Suprapubic skin (tissue), 4 donors: ENCODE measurements at places on chromosomes 13 and 19.
A peak's percentile ranks its signal among the peaks of the same experiment; 100 is the strongest.

DNA sequence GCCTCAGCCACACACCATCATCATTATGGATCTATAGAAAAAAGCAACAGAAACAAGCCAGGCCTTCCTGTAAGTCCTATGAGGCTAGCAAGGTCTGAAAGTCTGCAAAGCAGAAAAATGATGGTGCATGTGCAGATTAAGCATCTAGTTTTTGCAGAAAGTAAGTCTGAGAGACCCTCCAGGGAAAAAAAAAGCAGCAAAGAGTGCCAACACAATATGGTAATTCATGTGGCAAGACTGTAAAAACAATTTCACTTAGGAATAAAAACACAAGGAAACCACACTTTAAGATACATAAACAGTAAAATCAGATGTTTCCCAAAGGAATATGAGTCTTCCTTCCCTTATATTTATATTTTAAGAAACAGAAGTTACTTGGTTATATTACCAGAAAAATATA, 112.3 kb upstream of the FBXL3 start:
- H3K4me3 ChIP-seq, result no peak overlapping the region
- no peaks in the 10 kb centered on the region for H3K4me1 ChIP-seq
- DNase-seq, result no peak
- H3K27me3 ChIP-seq, result no peaks in the 10 kb centered on the region

DNA sequence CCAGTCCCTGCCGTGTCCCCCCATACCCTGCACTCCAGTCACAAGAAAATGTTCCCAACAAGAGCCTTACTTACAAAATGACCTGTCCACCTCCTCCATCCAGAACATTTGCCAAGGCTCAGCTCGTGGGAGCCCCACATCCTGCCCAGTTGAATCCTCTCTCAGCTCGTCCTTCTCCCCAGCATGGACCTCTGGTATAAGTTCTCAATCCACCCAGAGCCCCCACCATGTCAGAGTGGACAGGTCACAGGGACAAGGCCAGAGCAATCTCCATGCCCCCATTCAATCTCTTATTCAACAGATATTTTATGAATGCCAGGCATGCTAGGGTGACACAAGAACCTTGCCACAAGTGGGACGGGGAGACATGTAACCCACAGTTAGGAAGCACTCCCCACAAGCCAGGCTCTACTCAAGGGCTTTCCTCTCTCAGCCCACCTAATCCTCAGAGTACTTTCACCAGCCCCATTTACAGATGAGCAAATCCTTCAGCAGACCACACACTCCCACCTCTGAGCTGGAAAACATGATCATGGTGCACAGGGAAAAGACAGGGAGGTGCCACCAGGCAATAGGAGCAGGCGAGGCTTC, 15.1 kb downstream of the DEDD2 start:
- peak overlapping the region; percentile 40 for H3K27ac ChIP-seq
- H3K4me1 ChIP-seq, result peaks cover 70% of the 10 kb centered on the region
- H3K4me3 ChIP-seq, result no peak overlapping the region

DNA sequence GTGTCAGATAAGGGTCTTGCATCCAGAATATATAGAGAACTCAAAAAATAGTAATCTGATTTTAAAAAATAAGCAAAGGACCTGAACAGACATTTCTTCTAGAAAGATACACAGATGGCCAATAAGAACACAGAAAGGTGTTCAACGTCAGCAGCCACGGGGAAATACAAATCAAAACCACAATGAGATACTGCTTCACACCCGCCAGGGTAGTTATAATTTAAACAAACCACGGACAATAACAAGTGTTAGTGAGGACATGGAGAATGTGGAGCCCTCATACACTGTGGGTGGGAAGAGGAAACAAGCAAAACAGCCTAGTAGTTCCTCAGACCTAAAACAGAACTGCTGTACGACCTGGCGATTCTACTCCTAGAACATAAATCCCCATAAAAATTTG, 26.7 kb upstream of the NAPA start:
- no peak overlapping the region for H3K4me3 ChIP-seq
- no peak for DNase-seq
- peaks cover 22% of the 10 kb centered on the region for H3K27me3 ChIP-seq
- H3K27ac ChIP-seq, result no peak overlapping the region

DNA sequence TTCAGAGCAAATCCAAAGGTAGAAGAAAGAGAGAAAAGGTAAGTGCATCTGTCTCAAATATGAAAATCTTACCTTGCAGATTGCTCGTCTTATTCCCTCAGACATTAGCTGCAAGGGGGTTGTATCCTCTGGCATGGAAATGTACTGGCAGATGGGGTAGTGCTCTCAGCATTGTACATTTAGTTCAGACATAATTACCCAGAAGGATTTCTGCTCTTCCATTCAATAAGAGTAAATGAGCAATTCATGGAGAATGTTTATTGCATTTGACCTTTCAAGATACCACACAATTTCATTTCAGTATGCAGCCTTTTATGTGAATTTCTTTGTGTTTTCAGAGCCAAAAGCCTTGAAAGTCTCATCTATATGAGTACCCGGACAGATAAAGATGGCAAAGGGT, 63.8 kb downstream of the SCEL start:
- no peak overlapping the region for H3K27ac ChIP-seq
- DNase-seq, result no peak
- H3K36me3 ChIP-seq, result no peaks in the 10 kb centered on the region
- no peaks in the 10 kb centered on the region for H3K4me1 ChIP-seq

- H3K27me3 ChIP-seq, result peaks cover 5% of the 10 kb centered on the region
- DNase-seq, result no peak
- no peaks in the 10 kb centered on the region for H3K36me3 ChIP-seq
- H3K4me3 ChIP-seq, result no peak overlapping the region
- no peaks in the 10 kb centered on the region for H3K4me1 ChIP-seq
These were observed 31.6 kb downstream of the CCL25 start for GRCh38 chr19:8084152-8084551.

DNA sequence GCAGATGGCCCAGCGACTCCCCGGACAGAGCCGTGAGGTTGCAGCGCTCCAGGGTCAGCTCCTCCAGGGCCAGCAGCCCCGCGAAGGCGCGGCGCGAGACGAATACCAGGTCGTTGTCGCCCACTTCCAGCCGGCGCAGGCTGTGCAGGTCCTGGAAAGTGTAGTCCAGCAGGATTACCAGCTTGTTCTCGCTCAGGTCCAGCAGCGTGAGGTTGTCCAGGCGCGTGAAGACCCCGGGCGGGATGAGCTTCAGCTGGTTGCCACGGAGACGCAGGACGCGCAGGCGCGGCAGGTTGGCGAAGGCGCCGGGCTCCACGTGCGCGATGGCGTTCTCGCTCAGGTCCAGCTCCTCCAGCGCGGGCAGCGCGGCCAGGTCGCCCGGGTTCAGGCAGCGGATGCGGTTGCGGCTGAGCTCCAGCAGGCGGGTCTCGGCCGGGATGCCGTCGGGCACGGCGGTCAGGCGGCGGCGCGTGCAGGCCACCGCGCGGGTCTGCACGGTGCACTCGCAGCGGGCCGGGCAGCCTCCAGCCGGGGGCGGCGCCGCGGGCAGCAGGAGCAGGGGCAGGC, 9.3 kb upstream of the PEAK3 start:
- peak overlapping the region; percentile 49 for H3K4me3 ChIP-seq
- peaks cover 4% of the 10 kb centered on the region for H3K36me3 ChIP-seq
- no peak for DNase-seq
- peaks cover 42% of the 10 kb centered on the region for H3K4me1 ChIP-seq
- peaks cover 52% of the 10 kb centered on the region for H3K27me3 ChIP-seq

DNA sequence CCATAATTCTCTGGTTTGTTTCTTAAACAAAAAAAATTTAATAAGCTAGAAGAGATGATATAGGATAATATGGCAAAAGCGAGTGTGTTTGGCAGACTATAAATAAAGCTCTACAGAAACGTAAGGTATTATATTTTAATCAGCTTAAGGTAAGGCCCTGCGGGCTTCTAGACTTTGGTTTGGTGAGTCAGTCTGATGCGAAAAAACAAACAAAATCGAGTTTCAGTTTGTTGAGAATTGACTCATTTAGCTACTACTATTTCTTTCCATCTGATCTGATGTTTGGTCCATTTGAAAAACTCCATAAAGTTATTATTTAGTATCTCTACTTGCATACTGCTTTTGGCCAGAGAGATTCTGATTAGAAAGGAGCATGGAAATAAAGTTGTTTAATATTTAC, 138.0 kb downstream of the MIPEP start:
- no peak overlapping the region for H3K27ac ChIP-seq
- no peak overlapping the region for H3K4me3 ChIP-seq
- no peaks in the 10 kb centered on the region for H3K36me3 ChIP-seq
- H3K4me1 ChIP-seq, result peaks cover 11% of the 10 kb centered on the region
- DNase-seq, result no peak
- no peaks in the 10 kb centered on the region for H3K27me3 ChIP-seq

GRCh38 chr13:38308736-38309135, 40.9 kb upstream of the UFM1 start:
- H3K4me1 ChIP-seq, result no peaks in the 10 kb centered on the region
- no peak overlapping the region for H3K4me3 ChIP-seq
- H3K27me3 ChIP-seq, result no peaks in the 10 kb centered on the region

- H3K27me3 ChIP-seq, result no peaks in the 10 kb centered on the region
- H3K4me3 ChIP-seq, result no peak overlapping the region
- DNase-seq, result no peak
- H3K27ac ChIP-seq, result no peak overlapping the region
- no peaks in the 10 kb centered on the region for H3K36me3 ChIP-seq
These were observed 47.9 kb downstream of the ZNF99 start for GRCh38 chr19:22735911-22736645.

DNA sequence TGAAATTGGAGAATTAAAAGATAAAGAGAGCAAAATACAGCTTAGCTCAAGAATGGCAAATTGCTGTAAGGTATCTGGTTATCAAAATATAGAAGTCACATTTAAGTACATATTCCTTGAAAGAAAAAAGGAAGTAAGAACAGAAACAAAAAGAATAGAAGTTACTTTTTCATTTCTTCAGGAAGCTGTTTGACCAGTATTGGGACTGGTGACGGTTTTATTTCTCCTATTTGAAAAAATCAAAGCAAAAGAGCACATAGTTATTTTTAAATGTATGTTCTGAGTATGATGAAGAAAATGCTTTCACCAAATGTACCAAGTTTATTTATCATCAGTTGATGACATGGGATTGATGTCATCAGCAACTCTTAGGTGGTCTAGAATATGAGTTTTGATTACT, 83.1 kb upstream of the OXGR1 start:
- DNase-seq, result no peak
- no peaks in the 10 kb centered on the region for H3K36me3 ChIP-seq

DNA sequence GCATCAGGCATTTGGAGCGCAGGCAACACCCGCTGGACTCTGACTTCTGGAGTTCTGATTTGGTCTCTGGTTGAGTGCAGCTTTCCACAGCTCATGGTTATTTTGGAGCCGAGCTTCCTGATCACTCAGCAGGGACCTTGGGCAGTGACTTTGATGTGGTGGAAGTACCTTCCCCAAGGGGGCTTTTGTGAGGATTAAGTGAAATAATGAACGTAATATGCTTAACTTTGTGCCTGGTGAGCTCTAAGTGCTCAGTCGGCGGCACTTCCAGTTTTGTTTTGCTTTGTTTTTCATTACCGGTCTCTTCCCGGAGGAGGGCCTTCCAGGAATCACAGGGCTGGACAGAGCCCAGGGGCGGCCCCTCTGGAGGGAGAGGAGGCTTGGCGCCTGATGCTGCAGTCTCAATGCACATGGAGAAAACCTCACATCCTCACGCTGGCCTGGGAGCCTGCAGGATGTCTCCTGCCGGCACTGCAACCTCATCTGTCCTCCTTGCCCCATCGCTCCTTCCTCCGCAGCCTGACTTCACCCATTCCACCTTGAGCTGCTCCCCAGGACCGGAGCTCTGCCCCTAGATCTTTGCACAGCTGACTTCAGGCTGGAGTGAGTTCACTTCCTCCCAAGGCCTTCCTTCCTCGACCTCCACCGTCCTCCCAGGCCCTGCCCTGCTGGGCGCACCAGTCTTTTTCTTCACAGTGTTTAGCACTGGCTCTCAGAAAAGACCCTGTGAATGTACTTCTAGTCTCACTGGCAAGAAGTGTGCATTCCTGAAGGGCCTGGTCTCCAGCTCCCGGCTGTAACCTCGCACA, 1.5 kb downstream of the PLEKHF1 start:
- H3K4me3 ChIP-seq, result peak overlapping the region; percentile 74
- H3K36me3 ChIP-seq, result no peaks in the 10 kb centered on the region
- DNase-seq, result peak; percentile 85
- H3K27me3 ChIP-seq, result no peaks in the 10 kb centered on the region
- peaks cover 84% of the 10 kb centered on the region for H3K4me1 ChIP-seq
- peak overlapping the region; percentile 85 for H3K27ac ChIP-seq

DNA sequence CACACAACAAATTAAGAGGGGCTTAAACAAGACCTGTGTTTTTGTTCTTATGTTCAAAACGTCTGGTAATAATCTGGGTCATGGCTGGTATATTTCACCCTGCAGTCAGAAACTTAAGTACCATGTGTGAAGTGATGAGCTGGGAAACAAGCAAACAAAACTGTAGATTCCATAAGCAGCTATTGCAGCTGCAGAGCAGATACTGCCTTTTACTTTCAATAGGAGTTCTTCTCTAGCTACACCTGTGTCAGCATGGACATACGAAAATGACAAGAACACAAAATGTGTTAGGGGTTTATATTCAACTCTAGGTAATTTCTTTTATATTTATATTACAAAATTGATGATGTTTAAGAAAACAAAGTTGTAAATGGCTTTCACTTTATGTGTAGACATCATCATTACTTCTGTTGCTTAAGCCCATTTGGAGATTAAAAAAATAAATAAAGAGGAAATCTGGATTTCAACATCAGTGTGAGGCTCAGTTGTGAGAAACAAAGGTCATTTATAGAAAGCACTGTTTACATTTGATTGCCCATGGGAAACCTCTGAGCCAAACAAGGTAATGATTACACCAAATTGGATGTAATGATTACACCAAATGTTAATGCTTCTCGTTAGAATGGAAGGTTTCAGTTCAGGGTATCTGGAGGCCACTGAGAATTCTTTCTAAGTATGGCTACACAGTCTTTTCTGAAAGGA, 451.0 kb upstream of the SLC10A2 start:
- no peaks in the 10 kb centered on the region for H3K27me3 ChIP-seq
- DNase-seq, result no peak

GRCh38 chr19:57708641-57709361, at the start of gene ZNF154:
Gene ZNF154 (minus strand): TSS chr19:57709204. CDS start chr19:57708971, 233 bp downstream.
- peak within 1 kb of the TSS; percentile 34 for H3K27ac ChIP-seq
- DNase-seq, result no peak
- peaks cover 5% of the 10 kb centered on the region for H3K36me3 ChIP-seq
- no peaks in the 10 kb centered on the region for H3K4me1 ChIP-seq
- H3K27me3 ChIP-seq, result no peaks in the 10 kb centered on the region

DNA sequence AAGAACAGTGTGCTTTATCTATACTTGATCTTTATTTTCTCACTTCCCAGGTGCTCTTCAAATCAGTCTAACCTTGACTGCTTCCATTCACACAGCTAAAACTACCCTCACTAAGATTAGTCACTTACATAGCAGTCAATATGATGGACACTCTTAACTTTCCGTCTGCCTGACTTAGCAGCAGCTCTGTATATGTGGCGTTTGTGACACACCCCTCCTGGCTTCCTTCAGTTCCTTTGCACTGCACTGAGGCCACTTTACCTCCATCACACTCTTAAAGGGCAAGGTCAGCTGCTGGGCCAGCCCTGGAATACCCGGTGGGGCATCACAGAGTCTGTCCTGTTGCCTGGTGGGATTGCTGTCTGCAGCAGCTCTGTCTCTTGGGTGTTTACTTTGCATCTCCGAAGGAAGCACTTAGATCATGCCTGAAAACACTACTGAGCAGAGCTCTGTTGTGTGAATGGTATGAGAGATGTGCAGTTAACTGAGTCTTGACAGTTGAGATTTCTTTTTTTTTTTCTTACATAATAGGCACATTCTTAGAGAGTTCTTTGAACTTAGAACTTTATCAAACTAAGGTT, 35.6 kb upstream of the IL17D start:
- no peak overlapping the region for H3K27ac ChIP-seq
- no peaks in the 10 kb centered on the region for H3K4me1 ChIP-seq
- no peak for DNase-seq
- peaks cover 4% of the 10 kb centered on the region for H3K36me3 ChIP-seq
- no peaks in the 10 kb centered on the region for H3K27me3 ChIP-seq
- no peak overlapping the region for H3K4me3 ChIP-seq
